ENCODE measurements at places on chromosomes 4 and X. TPM values are rescaled to one million over a fixed set of nuclear protein-coding genes. Genes with fewer than 3 reads are reported as not detected.

Gene ACE2
- polyA plus RNA-seq = not detected

Gene HSFX3
- 1.1 TPM for polyA plus RNA-seq

DNA sequence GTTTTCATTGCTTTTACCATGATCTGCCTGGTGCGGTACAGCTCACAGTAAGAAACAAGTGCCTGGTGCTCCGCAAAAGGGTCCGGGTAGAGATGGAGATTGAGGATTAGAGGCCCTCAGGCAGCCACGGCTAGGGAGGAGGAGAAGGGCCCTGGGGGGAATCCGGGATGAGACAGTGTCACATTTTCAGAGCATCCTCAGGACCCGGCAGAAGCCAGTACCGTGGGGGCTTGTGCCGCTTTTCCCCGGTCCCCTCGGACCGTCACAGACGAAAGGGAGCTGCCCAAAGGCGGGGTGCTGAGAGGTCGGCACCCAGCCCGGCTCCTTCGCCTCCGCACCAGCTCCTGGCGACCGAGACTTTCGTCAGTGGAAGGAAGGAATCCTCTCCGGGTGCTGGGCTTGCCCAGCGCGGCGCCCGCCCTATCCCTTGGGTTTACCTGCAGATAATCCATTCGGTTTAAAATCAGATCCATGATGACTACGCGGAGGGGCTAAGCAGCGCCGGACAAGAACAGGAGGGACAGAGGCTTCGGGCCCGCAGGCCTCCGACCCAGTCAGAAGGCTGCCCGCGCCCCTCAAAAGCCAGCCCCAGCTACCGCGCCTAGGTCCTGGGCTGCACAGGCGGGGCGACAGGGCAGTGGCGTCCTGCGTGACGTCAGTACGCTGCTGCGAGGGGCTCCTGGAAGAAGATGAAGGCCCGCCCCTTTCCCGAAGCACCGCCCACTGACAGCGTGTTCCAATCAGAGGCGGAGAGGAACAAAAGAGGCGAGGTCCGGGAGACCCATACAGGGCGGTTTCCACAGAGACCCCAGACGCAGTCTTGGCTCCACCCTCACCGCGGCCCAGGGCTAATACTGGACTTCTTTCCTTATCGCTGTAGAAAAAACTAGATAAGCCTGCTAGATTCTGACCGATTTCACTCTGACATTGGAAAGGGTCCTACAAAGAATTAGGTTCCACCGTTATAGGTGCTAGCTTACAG is at the start of gene BBS7:
Gene BBS7, minus strand, starts transcription at position 634 of the 982 bp plus-strand sequence. Its CDS starts 161 bp downstream, at position 473.
- DNase-seq = peak; percentile 88

GRCh38 chr4:26780539-26780938 is 80.1 kb upstream of the STIM2 start:
- no peak for DNase-seq

DNA sequence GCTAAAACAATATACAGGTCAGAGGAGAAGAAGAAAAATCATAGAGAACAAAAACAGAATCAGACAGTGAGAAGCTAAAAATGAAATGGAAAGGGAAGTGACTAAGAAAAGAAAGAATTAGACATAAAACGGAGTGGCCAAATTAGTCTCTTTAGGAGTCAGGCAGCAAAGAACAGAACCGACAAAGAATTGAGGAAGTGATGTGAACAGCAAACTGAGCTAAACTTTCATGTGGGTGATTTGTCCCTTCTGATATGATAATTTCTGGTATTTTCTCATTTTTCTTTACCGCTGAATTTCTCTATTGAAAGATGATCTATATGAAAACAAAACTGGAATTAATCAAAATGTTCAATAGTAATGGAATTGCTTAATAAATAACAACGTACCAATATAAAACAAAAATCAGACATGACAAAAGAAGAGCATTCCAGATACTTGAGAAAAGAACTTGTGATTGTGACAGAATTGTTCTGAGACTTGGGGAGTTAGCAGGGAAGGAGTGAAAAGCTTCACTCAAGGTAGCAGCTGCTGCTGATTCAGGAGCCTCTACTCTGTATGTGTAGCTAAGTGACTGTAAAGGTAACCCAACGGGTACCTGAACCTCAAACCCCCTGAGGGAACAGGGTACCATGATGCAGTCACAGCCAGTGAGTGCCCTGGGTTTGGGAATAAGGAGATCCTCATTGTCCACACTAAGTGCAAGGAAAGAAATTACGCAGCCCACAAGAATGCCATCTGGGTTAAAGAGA is 8.8 kb downstream of the TAPT1 start:
- DNase-seq = no peak

DNA sequence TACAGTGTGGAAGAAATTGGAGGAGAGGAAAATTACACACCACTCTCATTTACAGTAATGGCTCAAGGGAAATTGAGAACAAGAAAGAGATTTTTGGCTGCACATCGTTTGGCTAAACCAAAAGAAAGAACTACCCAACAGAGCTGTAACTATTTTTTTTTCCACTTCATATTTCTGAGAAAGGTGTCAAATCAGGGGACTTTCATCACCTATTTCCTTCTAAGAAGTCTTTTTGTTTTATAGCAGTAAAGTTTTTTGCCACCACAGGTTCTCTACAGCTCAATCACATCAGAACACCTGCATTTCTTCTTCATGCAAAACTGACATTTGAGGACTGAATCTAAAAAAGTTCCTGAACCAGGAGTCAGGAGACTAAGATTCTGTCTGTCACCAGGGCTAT is 57.5 kb upstream of the TNIP3 start:
- DNase-seq = no peak

GRCh38 chr4:79678472-79679202 is 270.6 kb upstream of the GK2 start:
- DNase-seq = no peak

GRCh38 chr4:163003979-163004378 is 162.7 kb downstream of the NAF1 start:
- no peak for DNase-seq

Gene CWH43
- not detected for polyA plus RNA-seq

- no peak for DNase-seq
These were observed 20.2 kb downstream of the PRSS48 start for GRCh38 chr4:151297170-151297569.

DNA sequence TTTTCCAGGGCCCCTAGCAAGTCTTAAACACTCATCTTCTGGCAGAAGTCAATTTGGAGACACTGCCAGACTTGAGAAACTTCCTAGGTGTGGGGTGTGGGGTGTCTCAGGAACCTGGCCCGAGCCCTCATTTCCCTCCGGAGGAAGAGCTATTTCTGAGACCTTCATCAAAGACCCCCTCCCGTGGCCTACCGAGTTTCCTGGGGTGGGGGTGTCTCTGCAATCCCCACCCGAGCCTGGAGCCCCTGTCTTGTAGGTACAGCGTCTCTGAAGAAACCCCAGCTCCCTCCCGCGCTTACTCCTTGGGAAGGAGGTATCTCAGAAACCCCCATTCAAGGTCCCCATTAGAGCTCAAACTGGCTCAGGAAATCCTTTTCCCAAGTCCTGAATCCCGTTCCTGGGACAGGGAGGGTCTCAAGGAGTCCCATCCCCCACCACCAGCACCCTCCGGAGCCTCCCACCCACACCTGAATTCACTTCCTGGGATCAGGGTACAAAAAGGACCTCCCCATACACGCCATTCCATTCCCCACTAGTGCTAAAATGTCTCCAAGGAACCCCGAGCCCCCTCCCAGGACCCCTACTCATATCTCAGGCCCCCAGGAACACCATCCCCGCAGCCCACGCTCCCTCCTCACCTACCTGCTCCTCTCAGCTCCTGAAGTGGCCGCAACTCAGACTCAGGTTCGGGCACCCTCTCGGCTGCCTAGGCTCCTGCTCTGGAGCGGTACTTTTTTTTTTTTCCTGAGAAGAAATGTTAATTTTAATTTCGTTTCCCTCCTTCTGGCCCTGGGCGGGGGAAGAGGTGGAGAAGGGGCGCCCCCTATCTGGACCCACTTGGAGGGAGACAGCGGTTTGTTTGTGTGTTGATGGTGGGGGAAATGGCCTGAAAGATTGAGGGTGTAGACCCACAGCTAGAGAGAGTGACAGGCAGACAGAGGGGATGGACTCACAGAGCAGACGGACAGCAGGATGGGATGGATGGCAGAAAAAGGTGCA is 1.1 kb downstream of the SLC38A5 start:
- no peak for DNase-seq
